ENCODE measurements at places on chromosomes 5 and 9. TPM values are rescaled to one million over a fixed set of nuclear protein-coding genes. Genes with fewer than 3 reads are reported as not detected.

DNA sequence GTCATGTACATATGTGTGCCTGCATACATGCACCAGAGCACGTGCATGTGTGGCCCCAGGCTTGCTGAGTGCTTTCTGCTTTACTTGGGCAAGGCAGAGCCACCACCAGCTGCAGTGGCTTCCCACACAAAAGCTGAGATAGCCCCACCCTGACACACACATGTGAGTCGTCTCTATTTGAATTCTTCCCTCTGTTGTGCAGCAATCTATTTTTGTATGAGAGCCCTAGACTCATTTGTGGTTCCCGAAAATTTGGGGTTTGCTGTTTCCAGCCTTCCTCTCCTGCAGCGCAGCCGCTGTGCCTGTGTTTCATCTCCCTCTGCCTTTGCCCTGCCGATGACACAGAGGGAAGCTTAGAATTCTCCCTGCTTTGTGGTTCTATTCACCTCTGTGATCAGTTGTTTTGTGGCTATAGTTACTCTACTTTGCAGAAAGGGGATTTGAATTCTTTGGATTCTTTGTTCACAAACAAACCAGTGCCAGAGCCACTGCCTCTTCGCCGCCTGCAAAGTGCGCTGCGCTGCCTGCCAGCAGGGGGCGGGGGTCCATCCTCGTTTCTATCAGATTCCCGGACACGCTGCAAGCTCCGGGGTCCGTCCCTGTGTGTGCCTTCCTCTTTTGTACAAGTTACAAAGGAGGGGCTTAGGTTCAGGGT lies 95.8 kb upstream of the DAP start:
- DNase-seq = no peak

- DNase-seq = no peak
Observed at GRCh38 chr9:72443855-72444254, 77.6 kb upstream of the TMC1 start.

GRCh38 chr5:100232736-100233135 lies 302.4 kb upstream of the FAM174A start:
- DNase-seq = no peak

DNA sequence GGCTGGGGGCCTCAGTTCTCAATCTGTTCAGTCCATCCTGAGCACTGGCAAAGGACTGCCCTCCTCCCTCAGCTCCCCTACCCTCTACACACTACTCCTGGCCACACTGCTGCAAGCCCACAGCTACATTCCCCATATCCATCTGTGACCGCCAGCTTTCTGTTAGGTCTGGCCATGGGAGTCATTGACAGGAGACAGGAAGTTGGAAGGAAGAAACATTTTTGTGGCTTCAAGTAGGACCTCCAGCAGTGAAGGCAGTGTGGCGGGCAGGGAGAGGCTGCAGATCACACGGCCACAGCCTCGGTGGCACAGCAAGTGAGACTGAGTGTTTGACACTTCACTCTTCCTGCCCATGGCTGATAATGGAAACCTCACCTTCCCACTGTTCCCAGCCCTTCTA lies 55.9 kb downstream of the SECISBP2 start:
- no peak for DNase-seq

- DNase-seq = no peak
Observed at GRCh38 chr5:3349704-3350565, 245.7 kb upstream of the IRX1 start.

DNA sequence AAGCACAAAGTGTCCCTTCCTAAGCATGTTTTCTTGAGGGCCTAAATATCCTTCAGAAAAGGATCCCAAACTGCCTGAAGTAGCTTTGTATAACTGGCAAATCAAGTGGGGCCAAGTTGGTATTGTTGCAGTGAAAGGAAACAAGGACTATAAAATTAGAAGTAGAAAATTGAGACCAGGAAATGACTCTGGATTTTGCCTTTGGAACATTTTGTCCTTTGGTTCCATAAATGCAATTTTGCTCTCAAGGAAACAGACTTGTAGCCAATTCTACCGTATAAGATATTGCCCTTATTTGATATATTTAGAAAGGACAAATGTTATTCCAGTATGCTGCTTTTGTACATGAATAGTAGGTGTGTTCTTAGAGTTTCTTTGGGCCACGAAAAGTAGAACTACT lies 34.4 kb downstream of the RABGAP1 start:
- DNase-seq = no peak

The TMEM215 gene
- 0.06 TPM for total RNA-seq

The SLC26A2 gene
- 940 TPM for total RNA-seq
